ENCODE measurements at places on chromosomes 12 and 14. TPM values are rescaled to one million over a fixed set of nuclear protein-coding genes. Genes with fewer than 3 reads are reported as not detected.

Gene CEP170B
- total RNA-seq, result 53.9 TPM

Gene ANKRD33
- not detected for total RNA-seq

Gene STYK1
- 1.2 TPM for total RNA-seq

Gene INSM2
- total RNA-seq, result not detected

Gene CCDC60
- total RNA-seq, result not detected

GRCh38 chr12:109900752-109901580 is 892 bp downstream of the TCHP start:
- peak overlapping the region; percentile 80 for H3K4me3 ChIP-seq
- no peaks in the 10 kb centered on the region for H3K27me3 ChIP-seq
- peaks cover 35% of the 10 kb centered on the region for H3K36me3 ChIP-seq
- peak overlapping the region; percentile 85 for H3K27ac ChIP-seq

GRCh38 chr14:105158794-105159193 is 9.8 kb downstream of the JAG2 start:
- peaks cover 22% of the 10 kb centered on the region for H3K4me1 ChIP-seq
- no peak for DNase-seq
- no peaks in the 10 kb centered on the region for H3K27me3 ChIP-seq
- H3K27ac ChIP-seq, result no peak overlapping the region
- no peak overlapping the region for H3K4me3 ChIP-seq

- H3K27ac ChIP-seq, result no peak overlapping the region
- no peak overlapping the region for H3K4me3 ChIP-seq
- H3K36me3 ChIP-seq, result no peaks in the 10 kb centered on the region
- H3K4me1 ChIP-seq, result no peaks in the 10 kb centered on the region
- H3K27me3 ChIP-seq, result no peaks in the 10 kb centered on the region
These were observed 93.6 kb downstream of the KCNK10 start for GRCh38 chr14:88229428-88229827.

- peak overlapping the region; percentile 93 for H3K4me3 ChIP-seq
- H3K36me3 ChIP-seq, result peaks cover 28% of the 10 kb centered on the region
- peaks cover 33% of the 10 kb centered on the region for H3K4me1 ChIP-seq
- H3K27me3 ChIP-seq, result no peaks in the 10 kb centered on the region
- no peak for DNase-seq
These were observed 1.1 kb downstream of the ANKRD52 start for GRCh38 chr12:56257071-56257470.

- no peaks in the 10 kb centered on the region for H3K4me1 ChIP-seq
- no peak overlapping the region for H3K4me3 ChIP-seq
- H3K36me3 ChIP-seq, result no peaks in the 10 kb centered on the region
- H3K27me3 ChIP-seq, result peaks cover 32% of the 10 kb centered on the region
- H3K27ac ChIP-seq, result no peak overlapping the region
These were observed 10.7 kb downstream of the VDR start for GRCh38 chr12:47894068-47894467.

- H3K4me3 ChIP-seq, result no peak overlapping the region
- no peaks in the 10 kb centered on the region for H3K36me3 ChIP-seq
- H3K27me3 ChIP-seq, result no peaks in the 10 kb centered on the region
These were observed 389.9 kb downstream of the GRIN2B start for GRCh38 chr12:13591488-13591887.

GRCh38 chr14:77531071-77531470 is 32.5 kb upstream of the ISM2 start:
- peaks cover 10% of the 10 kb centered on the region for H3K36me3 ChIP-seq
- no peak overlapping the region for H3K27ac ChIP-seq
- no peak overlapping the region for H3K4me3 ChIP-seq
- no peaks in the 10 kb centered on the region for H3K27me3 ChIP-seq
- peaks cover 5% of the 10 kb centered on the region for H3K4me1 ChIP-seq

GRCh38 chr12:3107071-3107583 is 29.9 kb downstream of the TSPAN9 start:
- DNase-seq, result no peak
- peak overlapping the region; percentile 14 for H3K27ac ChIP-seq
- H3K4me1 ChIP-seq, result peaks cover 51% of the 10 kb centered on the region

DNA sequence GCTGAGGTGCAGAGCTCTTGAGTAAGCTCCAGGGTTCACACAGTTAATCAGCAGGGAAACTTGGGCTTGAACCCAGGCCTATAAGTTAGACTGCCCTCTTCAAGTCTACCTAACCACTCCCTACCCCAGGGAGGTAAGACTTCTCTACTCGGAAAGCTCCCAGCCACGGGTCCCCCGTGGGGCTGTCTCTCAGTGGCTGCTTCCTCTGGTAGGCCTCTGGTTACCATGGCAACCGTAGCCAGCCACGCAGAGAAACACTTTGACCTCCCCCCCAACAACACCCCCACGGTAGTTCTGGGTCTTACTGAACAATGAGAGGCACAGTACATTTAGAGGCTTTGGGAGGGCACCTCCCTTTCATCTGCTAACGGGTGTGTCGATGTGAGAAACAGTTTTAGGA is 245.2 kb downstream of the AACS start:
- H3K36me3 ChIP-seq, result no peaks in the 10 kb centered on the region
- no peak overlapping the region for H3K27ac ChIP-seq
- no peaks in the 10 kb centered on the region for H3K27me3 ChIP-seq
- DNase-seq, result no peak
